ENCODE measurements at places on chromosomes 2 and 18.

GRCh38 chr2:8121826-8122513 is 559.9 kb upstream of the ID2 start:
- no peak for DNase-seq

GRCh38 chr2:175606010-175606841 is 395.8 kb downstream of the LNPK start:
- no peak for DNase-seq

GRCh38 chr2:119197529-119198239 is 25.9 kb upstream of the STEAP3 start:
- no peak for DNase-seq

GRCh38 chr2:29426354-29426753 is 311.1 kb downstream of the CLIP4 start:
- no peak for DNase-seq

- DNase-seq = no peak
These were observed 16.5 kb downstream of the SPATA3 start for GRCh38 chr2:231012463-231012862.

DNA sequence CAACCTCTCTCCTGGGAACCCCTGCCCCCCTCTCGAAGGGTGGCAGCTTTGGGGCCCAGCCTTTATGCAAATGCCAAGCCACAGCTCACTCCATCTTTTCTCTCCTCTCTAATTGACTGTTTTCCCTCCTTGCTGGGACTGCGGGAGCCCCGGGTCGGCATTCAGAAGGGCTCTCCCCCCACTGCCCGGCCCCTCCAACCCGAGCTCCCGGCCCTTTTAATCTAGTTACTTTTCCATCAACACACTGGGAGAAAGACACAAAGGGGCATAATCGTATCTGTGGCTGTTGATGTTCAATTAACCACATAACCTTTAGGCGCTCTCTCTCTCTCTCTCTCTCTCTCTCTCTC is 95.4 kb downstream of the INHBB start:
- no peak for DNase-seq

GRCh38 chr18:79982736-79983135 is 5.6 kb downstream of the TXNL4A start:
- peak; percentile 43 for DNase-seq

DNA sequence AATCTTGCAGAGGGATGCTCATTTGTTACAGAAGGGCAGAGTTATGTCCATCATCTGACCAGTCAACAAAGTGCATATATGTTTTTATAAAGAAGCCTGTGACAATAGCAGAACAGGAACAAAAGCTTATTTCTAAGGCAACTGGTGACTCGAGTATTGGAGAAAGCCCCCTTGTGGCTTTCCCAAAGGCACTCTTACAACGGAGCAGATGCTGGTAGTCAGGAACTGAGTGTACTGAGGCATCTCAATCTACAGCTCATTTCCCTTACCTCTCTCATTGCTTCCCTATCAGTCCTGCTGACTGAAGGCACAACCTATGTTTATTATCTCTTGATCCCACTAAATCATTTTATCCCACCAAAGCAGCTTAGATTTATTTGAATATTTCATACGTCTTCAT is 557.1 kb upstream of the CHAC2 start:
- no peak for DNase-seq

DNA sequence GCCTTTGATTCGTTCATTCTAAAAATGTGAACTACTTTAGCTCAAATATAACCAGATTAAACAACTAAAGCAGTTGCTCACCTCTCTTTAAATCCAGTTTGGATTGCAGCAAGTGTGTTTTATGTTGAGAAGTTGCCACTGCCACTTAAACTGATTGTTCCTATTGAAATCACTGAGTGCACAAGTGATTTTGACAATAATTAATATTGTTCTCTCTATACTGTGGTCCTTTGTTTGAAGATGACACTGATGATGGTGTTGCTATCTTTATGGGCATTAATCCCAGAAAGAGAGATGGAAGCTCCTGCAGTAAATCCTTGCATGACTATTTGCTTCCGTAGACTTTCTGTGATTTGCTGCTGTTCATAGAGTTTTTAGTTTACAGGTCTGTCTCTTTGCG is 251.4 kb upstream of the ZEB2 start:
- DNase-seq = no peak

GRCh38 chr2:186714611-186715010 is 20.8 kb downstream of the FAM171B start:
- no peak for DNase-seq

DNA sequence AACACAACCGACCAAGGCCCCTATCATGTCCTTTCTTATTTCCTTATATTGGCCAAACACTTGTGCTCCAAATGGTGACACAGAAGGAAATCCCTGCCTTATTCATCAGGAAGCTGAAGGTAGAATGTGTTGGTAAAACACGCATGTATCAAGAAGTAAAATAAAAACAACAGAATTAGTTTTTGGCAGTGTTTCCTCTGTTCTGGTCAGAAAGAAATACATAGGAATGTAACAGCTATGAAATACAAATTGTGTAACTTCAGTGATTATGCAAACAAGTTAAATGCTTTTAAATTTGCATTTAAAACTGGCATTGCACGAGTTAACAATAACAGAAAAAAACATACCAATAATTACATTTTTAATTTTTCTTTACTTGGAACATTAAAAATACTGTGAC is 19.3 kb downstream of the ST6GAL2 start:
- DNase-seq = no peak

- DNase-seq = no peak
These were observed 91.6 kb downstream of the TTC32 start for GRCh38 chr2:19810148-19810547.

DNA sequence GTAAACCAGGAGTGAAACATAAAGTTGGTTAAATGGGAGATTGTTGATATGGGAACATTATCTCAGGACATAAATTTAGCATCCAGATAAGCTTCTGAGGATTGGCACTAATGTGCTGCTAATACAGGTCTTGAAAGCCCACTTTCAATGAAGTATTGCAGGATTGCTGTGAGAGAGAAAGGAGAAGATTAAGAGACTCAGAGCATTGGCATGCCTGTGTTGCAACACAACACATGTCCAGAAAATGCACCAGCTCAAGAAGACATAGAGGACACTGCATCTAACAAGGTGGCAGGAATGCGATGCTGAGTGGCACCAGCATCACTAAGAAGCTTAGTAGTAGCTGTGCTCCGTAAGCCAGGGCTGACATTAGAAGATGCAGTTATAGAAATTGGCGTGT is 728.9 kb downstream of the SUCLG1 start:
- no peak for DNase-seq

DNA sequence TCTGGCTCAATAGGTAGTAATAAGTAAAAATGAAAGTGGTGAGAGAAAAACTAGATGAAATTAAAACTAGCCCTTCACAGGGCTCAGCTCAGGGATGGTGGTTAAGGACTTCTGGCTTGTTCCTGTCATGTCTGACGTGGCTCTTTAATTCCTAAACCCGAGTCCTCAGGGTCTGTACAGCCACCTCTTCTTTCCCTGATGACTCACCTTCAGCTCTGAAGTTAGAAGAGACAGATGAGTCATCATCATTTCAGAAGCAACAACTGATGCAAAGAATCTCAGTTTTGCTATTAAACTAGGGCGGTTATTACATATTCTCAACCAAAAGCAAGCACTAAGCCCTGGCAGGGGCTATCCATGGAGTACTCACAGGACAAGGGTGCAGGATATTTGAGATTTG is 24.0 kb upstream of the ITGB6 start:
- peak; percentile 42 for DNase-seq

DNA sequence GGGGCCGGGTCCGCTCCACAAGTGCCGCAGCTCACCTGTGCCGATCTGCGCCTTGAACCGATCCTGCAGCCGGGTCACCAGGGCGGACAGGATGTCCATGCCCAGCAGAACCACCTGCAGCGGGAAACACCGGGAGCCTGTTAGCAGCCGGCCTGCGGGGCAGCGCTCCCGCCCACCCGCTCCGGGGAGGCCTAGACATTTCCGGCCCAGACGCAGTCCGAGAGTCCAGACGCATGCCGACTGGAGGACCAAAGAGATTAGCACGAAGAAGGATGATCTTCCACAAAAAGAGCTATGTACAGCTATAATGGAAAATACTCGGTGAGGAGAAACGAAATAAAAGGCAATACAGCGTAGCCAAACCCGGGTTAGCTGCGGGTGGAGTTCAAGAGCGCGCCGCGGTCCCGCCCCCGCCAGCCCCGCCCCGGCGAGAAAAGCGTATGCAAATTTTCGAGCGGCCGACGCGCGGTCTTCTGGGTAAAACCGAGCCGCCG is 421 bp upstream of the RNU4ATAC start:
- DNase-seq = peak; percentile 85

DNA sequence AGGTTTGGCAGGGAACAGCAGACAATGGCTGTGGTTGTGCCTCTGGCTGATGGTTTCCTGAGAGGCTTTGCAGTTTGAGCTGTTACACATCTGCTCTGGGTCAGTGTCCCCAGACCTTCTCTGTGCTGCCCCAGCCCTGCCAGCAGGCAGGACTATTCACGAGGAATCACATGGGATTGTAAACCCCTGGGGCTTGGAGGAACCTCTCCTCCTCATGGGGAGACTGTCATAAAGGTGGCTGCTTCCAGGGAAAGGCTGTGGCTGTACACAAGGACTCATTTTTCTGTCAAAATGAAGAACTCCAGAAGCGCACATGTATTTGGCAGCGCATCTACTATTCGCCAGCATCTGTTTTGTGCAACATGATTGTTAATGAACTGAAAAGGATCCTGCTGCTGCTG is 142.6 kb upstream of the CYP1B1 start:
- no peak for DNase-seq

GRCh38 chr2:150373374-150373773 is 114.1 kb downstream of the RND3 start:
- DNase-seq = no peak

- DNase-seq = peak; percentile 6
These were observed 73.7 kb upstream of the DNAJC10 start for GRCh38 chr2:182642328-182642727.

DNA sequence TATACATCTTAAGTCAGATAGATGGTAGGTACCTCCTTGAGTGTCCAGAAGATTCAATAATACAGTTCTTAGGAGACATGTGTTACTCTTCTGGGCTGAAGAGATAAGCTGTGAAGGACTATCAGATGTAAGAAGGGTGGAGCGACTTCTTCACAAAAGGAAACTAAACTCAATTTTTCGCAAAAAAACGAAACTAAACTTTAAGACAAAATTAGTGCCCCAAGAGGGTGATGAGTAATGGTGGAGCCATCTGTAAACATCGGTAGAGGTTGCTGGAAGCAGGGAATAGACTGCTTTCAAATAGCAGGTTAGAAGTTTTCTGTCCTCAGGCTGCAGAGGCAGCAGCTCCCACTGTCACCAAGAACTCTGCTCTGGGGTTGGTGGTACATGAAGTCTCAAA is 111.6 kb upstream of the TACR1 start:
- DNase-seq = no peak

DNA sequence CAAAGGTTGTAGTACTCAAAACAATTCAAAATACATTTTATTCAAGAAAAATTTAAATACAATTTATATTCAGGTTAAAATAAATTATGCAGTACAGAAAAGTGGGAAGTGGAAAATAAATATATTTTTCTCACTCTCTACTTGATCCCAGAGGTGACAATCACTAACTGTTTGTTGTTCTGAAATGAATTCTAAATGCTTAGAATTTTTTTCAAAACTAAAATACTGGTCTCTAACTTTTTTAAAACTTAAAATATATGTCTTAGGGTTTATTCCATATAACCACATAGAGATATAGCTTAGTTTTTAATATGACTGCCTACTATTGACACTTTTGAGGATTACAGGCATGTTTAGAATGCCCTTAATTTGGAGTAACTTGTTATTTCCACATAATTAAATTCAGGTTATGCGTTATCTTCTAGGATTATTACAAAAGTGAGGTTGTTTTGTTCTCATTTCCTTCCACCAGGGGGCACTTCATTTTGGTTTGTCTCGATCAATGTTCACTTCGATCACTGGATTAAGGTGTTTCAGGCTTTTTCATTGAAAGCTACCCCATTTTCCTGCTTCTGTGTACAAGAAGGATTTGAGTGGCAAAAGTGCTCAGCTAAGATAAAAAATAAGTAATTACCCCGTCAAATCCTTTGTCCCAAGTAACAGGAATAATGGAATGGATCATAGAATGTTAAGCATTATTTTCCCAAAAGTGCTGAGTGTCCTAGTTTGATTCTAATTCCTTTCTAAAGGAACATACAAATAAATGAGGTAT is 27.1 kb upstream of the TFPI start:
- DNase-seq = peak; percentile 5

DNA sequence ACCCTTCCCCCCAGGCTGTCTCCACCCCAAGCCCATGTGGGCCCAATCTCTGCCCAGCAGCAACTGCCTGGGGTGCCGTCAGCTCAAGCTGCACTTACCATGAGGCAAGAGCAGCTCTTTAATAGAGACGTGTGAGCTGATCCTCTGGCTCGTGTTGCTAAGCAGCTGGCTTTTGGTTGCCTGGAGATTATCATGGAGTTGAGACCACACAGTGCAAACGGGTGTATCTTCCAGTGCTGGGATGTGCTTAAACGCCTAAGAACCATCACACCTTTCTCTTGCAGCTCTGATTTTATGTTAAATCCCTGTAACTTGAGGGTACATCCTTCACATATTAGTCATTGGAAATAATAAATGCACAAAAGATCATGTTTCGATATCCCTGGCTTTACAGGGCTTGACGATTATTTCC is 271.1 kb downstream of the PRKCE start:
- DNase-seq = no peak

DNA sequence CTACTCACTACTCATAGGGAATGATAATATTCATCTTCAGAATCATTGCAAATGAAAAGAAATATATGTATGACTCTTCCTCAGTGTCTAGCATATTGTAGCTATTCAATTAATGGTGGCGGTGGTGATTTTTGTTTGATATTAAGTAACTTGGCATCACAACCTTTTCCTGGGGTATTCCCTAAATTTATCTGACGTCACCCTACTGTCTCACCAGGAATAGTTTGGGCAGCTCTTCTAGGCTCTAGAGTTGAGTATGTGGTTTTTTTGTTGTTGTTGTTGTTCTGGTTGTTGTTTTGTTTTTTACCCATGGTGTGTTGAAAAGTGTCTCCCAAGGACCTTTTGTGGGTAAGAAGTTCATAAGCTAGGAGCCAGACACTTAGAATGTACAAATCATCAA is 1320.3 kb upstream of the LRRTM1 start:
- no peak for DNase-seq

DNA sequence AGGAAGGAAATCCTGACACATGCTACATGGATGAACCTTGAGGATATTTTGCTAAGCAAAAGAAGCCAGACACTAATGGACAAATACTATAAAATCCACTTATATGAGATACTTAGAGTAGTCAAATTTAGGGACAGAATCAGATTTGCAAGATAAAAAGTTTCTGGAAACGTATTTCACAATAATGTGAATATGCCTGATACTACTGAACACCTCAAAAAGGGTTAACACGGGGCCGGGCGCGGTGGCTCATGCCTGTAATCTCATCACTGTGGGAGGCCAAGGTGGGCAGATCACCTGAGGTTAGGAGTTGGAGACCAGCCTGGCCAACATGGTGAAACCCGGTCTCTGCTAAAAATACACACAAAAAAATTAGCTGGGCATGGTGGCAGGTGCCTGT is 1.7 kb upstream of the RMC1 start:
- no peak for DNase-seq

- no peak for DNase-seq
These were observed 60.7 kb downstream of the LRRFIP1 start for GRCh38 chr2:237688081-237688480.
